ENCODE measurements at places on chromosomes 13 and 19. TPM values are rescaled to one million over a fixed set of nuclear protein-coding genes. Genes with fewer than 3 reads are reported as not detected.

DNA sequence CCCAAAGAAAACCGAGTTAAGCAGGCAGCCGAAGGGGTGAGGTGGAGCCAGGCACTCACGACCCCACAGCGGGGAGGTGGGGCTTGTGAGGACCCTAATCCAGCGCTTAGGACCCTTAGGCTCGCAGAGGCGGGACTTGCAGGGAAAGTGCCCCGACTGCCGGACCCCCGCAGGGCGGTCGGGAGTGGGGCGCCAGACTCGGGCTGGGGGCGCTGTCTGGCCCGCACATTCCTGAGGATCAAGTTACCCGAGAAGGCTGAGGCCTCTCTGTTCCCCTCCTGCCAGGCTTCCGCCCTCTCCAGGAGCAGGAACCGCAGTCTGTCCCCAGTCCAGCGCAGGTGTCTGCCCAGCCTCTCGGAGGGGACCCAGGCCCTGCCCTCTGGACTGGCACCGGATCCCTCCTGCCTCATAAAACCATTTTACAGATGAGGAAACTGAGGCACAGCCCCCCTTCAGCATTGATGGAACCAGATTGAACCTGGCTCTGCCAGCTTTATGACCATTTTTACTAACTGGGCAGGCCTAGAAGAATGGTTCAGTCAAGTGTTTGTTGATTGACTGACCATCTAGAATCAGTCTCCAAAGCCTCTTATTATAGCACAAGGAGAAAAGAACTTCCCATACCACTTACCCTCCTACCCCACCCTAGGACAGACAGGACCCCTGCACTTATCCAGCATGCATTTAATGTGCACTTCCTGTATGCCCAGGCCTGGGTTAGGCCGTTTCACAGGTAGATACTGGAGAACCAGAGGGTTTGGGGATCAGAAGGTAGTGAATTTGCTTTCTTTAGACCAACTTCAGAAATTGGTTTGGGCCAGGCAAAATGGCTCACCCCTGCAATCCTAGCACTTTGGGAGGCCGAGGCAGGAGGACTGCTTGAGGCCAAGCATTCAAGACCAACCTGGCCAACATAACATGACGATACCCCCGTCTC is 6.7 kb upstream of the JUND start:
- DNase-seq, result no peak

DNA sequence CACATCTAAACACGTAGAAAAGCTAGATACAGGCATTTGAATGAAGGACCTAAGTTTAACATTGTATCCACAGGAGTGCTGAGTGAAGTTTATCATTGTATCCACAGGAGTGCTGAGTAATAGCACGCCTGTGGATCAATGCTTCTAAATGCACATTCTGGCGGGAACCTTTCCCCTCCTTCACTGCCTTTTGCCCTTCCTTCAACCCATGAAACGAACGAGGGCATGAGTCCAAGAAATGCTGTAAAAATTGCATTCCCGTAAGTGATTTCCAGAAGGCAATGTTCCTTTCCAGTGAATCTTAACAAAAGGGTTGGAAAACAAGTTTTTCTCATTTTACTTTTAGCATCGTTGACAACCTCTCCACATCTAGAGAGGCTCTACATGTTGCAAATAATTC is 88.1 kb downstream of the ZDHHC20 start:
- DNase-seq, result no peak

GRCh38 chr19:32558607-32559228 is 22.3 kb upstream of the PDCD5 start:
- DNase-seq, result no peak

DNA sequence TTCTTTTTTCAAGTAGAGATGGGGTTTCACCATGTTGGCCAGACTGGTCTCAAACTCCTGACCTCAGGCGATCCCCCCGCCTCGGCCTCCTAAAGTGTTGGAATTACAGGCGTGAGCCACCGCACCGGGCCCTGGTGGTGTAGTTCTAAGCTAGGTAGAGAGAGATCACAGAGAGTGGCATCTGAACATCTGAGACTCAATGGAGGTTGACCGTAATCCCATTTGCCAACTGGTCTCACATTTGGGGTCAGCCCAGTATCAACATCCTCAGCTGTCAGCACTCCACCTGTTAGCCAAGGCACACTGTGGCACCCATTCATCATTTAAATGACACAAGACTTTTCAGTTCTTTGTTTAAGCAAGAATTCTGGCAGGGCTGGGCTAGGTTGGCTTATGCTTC is 8.1 kb downstream of the SELENOW start:
- no peak for DNase-seq

DNA sequence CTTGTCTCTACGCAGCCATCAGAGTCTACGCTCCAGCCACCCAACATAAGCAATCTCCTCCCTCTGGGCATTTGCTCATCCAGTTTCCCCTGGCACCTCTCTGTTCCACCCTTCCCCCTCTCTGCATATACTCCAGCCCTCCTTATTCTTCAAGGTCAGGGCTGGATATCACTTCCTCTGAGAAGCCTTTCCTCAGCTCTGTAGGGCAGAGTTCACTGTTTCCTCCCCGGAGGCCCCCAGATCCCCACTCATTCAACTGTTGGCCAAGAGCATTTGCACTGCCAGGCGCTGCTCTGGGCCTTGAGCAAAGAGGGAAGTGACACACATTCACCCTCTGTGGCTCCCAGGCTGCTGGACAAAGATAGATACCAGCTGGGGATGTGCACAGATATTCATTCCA is 3.3 kb downstream of the FCGRT start:
- no peak for DNase-seq

OR7C2 gene
- not detected for total RNA-seq

NDUFS7 gene
- 93.5 TPM for total RNA-seq
